Renal cortex interstitium (tissue), 15 donors: ENCODE measurements at places on chromosomes 13 and 19.
A peak's percentile ranks its signal among the peaks of the same experiment; 100 is the strongest.

DNA sequence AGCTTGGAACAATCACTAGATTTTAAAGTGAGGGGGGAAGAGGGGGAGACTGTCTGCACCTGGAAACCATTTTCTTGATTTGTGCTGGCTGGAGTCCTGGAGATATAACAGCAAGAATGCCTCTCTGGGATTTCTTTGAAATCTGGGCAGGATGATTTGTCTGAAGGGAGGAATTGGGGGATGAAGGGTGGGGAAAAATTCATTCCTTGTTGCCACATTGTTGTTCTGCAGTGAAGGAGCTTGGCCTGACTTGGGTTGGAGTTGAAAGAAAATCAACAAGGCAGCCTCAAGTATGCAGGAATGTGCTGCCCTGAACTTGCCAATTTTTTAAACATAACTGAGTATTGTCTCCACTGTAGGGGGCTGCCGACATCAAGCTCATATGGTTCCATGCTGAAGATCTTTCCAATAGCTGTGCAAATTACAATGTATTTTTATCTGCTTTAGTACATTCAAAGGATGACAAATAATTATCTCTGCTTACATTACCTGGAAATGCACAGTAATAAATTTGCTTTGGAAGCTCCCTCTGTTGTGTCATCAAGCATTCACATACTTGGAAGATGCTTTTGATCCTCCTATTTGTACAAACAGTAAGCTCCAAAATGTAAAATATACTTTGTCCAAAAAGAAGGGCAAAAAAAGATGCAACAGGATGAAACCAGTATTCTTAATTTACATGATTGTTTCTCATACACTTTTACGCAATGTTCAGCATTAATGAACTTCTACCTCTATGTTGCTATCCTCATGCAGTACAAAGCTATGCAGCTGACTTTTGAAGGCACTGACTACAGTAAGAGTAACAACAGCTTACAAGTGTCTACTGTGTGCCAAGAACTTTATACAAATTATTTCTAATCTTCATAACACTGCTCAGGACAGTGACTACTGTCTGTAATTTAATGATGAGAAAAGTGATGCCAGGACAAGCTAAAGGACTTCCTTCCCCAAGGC, 627.9 kb upstream of the KLF12 start:
- DNase-seq, result no peak

DNA sequence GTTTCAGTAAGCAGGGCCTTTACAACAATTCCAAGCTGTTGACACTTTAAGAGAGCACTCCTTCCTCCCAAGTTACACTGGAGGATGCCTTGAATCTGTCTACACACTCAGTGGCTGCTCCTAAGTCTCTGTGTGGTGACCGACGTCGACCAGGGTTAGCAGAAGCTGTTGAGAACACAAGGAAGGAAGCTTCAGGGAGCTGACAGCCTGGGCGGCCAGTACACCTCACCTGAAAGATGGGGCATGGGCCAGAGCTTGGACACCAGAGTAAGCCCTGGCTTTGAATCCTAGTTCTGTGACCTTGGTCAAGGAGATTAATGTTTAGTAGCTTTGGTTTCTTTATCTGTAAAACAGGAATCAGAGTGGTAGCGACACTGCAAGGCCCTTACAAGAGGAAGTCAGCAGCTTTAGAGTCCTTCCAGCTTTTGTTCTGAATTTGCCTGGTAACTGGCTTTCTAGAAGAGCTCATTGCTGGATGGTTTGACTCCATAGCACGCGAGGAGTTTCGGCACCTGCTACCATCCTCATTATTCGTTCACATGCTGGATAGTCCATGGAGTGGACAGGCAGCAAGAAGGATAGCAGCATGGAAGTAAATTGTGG, 214.2 kb downstream of the FGF9 start:
- no peak for DNase-seq

DNA sequence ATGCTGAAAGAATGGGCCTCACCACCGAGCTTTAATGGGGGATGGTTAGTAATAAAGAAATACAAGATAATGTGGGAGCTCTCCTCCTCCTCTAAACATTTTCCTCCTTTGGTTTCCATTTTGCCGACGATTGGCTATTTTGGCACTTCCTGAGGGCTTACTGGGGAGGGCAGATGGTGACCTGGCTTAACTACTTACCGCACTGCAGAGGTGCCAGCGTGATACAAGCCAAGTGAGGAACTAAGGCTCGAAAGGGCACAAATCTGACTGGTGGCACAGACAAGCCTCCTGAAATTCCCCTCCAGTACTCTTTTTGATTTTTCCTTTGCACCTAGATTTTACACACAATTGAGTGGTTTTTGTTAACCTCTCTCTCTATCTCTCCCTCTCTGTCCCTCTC, 53.3 kb upstream of the RAP2A start:
- no peak for DNase-seq

- peak; percentile 4 for DNase-seq
These were observed 1.8 kb upstream of the CEACAM8 start for GRCh38 chr19:42596391-42597072.

DNA sequence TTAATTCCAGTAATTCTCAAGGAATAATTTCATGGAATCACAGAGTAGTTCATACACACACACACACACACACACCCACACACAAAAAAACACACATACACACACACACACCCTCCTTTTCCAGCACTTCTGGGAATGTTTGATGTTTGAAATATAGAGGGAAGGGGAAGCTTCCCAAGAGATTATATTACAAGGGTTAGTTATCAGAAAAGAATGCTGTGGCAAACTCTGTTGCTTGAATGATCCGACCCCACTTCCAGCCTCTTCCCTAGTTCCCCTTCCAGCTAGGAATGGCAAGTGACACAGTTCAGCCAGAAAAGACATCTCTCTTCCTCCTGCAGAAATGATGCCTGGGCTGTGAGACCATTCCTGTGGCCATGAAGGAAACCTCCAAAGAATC, 49.9 kb downstream of the KCTD12 start:
- DNase-seq, result no peak

DNA sequence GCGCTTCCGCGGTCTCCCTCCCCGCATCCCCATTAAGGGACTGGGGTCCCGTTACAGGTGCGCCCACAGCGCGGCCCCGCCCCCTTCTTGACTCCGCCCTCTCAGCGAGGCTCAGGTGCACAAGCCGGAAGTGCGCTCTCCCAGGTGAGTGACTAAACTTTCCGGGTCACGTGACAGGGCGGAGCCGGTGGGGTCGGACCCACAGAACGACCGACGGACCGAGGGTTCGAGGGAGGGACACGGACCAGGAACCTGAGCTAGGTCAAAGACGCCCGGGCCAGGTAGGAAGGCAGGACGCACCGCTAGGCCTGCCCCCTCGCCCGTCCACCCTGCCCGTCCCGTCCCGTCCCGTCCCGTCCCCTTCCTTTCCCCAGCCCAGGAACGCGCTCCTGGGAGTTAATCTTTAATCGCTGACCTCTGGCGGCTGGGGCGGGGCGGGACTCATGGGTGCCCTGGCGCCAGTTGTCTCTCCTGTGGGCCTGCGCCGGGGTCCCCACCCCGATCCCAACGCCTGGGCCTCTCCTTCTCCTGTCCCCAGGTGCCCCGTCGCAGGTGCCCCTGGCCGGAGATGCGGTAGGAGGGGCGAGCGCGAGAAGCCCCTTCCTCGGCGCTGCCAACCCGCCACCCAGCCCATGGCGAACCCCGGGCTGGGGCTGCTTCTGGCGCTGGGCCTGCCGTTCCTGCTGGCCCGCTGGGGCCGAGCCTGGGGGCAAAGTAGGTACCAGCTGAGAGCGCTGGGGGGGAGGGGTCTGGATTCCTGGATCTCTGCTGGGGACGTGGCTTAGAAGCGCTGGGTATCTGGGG, at the start of gene CRB3:
CRB3 (plus strand) TSS at position 202 of the 804 bp plus-strand sequence; CDS start at position 633, 431 bp downstream.
- peak; percentile 58 for DNase-seq

DNA sequence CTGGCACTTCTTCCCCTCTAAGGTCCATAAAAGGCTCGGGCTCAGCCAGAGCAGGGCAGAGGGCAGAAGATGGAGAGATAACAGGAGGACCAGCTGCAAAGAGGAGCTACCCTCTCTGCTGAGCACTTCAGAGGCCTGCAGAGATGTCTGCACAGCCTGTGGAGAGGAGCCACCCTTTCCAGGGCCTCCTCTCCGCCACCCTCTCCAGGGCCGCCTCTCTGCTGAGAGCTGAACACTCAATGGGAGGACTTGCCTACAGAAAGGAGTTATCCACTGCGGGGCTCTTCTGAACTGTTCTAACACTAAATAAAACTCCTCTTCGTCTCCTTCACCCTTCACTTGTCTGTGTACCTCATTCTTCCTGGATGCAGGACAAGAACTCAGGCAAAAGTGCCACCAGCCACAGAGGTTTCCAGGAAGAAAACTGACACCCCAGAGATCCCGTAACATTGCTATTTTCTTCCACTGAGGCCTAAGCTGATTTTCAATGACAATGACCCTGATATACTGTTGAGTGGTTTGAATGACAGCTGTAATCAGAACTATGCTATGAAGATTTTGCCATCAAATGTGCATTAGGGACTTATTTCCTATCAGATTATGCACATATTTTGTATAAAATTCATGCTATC, 16.2 kb upstream of the TSC22D1 start:
- no peak for DNase-seq

DNA sequence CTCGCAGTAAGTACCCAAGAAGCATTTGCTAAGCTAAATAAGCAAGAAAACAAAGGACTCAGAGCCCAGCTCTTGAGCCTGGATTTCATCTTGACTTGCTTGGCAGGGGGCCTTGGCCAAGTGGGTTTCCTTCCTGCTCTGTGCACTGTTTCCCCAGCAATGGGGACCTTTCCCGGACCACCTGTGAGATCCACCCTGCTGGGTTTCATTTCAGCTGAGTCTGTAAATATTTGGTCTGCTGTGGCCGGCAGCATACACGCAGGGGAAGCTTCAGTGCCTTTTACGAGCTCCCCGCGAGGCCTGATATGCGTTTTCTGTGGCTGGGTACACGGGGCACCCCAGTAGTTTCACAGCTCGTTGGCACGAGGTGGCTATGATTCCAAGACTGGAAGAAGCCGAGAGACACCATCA, 12.4 kb upstream of the TINCR start:
- no peak for DNase-seq

DNA sequence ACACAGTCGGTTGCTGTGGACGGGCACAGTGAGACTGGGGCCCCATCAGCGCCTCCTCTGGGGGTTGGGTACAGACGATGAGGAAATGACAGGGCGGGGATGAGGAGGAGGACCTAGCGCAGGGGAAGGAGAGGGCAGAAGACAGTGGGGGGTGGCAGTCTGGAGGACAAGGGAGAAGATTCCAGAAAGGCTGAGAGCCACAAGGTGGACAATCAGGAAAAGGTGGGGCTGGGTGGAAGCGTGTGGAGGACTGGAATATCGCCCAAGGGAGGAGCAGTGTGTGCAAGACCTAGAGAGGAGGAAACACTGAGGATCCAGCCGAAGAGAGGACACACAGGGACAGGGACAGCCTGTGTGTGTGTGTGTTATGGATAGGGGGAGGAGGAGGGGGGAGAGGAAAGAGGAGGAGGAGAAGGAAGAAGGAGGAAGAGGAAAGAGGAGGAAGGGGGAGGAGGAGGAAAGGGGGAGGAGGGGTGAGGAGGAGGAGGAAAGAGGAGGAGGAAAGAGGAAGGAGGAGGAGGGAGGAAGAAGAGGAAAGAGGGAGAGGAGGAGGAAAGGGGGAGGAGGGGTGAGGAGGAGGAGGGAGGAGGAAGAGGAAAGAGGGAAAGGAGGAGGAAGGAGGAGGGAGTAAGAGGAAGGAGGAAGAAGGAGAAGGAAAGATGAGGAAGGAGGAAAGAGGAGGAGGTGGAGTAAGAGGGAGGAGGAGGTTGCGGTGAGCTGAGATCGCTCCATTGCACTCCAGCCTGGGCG, 15.8 kb upstream of the GARIN5A start:
- no peak for DNase-seq

- no peak for DNase-seq
These were observed 21.0 kb upstream of the HOMER3 start for GRCh38 chr19:18961767-18962620.

- no peak for DNase-seq
These were observed 72.5 kb downstream of the EDNRB start for GRCh38 chr13:77846173-77846572.
